ENCODE measurements at places on chromosomes 1 and 21. TPM values are rescaled to one million over a fixed set of nuclear protein-coding genes. Genes with fewer than 3 reads are reported as not detected.

PLA2G2E gene
- not detected for total RNA-seq

DNAJC28 gene
- total RNA-seq: 0.58 TPM

DNA sequence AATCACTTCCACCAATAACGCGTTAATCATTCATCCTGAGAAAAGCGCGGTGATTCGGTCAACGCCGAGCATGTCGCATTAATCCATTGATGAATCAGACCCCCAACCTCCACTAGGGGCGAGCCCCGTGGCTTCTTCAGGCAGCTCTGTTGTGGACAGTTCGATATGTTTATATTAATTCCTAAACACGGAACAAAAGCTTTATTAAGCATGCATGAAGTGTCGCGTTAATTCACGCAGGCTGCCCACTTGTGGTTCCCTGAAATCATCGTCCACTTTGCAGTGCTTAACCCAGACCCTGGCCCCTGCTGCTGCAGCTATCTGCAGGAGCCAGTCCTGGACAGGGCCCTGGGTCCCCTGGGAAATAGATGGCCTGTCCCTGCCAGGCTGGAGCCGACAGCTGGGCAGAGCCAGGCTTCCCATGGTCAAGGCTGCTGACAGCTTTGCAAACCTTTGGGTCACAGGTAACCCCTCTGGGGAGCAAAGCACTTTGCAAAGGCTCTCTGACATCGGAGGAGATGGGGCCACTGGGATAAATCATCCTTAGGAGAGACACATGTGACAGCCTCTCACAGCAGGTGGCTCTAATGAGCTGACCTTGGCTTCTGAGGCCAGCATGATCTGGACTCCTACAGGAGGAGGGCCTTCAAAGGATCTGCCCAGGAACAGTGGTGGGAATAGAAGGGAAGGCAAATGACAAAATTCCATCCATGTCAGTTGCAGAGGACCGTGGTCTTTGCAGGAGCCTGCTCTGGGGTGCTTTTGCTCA is 137.0 kb upstream of the AJAP1 start:
- no peak for DNase-seq

DNA sequence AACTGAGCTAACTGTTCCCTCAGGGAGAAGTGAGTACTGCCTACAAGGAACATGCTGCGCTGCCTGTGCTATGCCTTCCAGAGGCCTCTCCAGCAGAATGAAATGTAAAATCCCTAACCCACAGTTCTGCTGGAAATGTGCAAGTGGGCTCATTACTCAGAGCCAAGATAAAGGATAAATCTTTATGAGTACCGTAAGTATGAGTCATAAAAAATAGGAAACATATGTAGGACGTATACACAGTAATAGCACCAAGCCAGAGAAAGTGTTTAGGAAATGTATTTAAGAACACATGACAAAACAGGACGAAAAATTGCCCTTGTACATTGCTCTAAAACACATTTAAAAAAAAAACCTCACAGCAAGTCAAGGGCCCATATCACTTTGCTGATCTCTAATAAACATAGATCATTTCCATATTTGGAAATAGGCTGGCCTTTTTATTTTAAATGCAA is 104.6 kb downstream of the TGFBR3 start:
- DNase-seq: no peak

PBX1 gene
- total RNA-seq: not detected

Data from activated naive CD8-positive, alpha-beta T cell treated with anti-CD3 and anti-CD28 coated beads for 36 hours (primary cell).